Panc1 (cell line): ENCODE measurements at places on chromosomes 11 and 22. TPM values are rescaled to one million over a fixed set of nuclear protein-coding genes. Genes with fewer than 3 reads are reported as not detected.

DNA sequence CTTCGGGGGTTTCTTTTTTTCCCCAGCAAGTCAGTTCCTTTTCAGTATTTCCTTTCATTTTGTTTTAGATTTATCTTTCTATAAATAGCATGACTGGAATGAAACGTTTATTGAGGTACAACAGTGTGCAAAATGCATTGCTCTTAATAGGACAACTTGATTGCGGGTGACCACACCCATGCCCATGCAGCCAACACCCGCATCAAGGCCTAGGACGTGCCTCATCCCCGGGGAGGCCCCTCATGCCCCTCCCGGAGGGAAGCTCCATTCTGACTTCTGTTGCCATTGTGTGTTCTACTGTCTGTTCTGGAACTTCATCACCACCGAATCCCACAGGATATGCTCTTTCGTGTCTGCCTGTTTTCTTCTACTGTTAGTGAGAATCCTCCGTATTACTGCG, 82.2 kb downstream of the RPS6KA4 start:
- no peak for DNase-seq

DNA sequence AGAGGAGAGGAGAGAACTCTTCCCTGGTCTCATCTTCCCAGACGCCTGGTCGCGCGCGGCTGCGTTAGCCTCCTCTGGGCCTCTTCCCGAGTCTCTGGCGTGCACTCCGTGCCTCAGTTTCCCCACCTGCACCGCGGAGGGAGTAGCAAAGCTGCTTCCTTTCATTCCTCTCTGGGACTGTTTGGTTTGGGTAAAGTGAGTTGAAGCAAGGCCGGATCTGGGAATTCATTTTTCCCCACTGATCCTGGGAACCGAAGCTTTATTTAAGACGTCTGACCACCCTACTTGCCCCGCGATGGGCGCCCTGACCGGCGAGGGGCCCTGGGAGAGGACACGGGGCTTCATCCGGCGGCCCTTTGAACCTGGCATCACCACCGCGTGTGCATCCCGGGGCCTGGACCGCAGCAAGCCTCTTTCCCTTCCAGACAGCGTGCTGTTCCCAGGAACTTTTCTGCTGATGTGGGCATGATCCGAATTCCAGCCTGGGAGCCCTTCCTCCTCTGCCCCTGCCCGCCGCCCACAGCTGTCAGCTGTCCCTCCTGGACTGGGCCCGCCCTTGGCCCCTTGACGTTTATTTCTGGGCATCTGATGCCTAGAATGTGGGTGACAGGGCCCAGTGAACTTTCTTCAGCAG, 758 bp downstream of the LDLRAD3 start:
- no peak for DNase-seq

Gene CCDC87
- 2.0 TPM for total RNA-seq

DNA sequence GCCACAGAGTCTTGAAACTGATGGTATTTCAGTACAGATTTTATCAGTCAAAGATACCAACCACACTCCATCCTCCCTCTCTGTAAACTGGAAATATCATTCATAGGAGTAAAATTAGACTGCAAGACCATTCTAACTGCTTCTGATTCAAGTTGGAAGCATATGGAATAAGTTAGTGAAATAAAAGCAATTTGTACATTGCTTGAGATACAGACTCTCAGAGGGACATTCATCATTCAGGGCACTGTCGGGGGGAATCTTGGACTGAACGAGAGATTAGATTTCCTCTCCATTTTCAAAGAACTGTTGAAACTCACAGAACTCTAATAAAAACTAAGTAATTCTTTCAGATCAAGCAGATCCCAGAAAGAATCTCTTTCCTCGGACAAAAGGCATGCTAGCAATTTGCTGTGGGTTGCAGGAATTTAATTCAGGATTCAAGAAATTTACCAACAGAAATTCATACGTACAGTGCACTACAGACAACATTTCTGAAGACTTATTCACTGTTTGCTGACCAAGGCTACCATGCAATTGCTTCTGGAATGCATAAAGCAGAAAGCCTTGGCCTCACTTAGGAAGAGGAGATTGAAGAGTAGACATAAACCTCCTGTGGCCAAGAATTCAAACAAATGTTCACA, 34.1 kb downstream of the PAMR1 start:
- DNase-seq: no peak

GRCh38 chr11:25377466-25377865, 880.6 kb downstream of the LUZP2 start:
- DNase-seq: no peak
